ENCODE measurements at places on chromosomes 5 and 9.

GRCh38 chr5:178502401-178503100, 87.6 kb downstream of the COL23A1 start:
- no peak for DNase-seq

DNA sequence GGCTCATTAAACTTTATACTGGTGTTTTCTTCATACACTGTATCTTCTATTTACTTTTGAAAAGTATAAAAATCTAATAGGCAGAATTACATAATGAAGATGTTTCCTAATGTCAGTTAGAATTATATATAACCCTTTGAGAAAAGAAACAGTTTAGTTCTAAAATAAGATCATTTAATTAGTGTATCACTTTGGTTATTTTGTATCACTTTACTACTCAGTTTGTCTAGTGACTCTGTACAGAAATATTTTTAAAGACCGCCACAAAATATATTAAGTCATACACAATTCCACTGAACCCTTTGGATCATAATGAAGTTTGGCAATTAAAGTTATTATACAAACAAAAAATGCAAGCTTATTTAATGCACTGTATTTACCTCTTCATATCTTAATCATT, 15.0 kb downstream of the RFX3 start:
- DNase-seq, result no peak

- DNase-seq, result no peak
Observed at GRCh38 chr5:111545031-111545430, 32.7 kb upstream of the STARD4 start.

DNA sequence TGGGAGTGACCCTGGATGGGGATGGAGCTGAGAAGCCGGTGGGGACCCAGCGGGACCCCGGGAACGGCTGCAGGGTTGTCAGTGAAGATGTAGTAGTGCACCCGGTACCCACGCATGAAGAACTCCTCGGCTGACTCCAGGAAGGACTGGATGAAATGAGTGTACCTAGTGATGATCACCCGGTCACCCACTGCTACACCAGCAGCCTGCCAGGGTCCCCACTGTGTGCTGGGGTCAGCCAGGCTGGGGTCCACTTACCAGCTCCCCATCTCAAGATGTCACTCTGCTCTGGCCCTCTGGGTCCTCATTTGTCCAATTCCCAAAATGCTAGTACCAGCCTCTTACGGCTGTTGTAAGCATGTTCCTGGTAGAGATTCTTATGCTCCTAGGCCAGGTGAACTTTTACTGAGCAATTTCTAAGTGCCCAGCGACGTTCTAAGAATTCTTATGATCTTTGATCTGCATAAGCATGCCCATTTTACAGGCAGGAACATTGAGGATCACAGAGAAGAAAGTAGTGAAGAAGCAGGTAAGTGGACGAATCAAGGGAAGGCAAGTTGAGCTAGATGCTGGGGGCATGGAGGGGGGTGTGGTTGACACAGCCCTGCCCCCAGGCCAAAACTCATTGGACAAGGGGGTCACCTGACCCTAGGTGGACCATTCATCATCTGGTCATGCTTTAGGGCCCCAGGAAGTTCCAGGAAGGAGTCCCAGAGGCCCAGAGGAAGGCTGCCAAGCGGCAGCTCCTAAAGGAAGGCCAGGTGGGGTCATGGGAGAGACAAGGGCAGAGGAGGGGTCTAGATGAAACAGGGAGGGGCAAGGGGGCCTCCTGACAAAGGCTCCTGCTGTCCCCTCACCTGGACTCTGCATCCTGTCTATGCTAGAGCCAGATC, 9.4 kb downstream of the GBGT1 start:
- no peak for DNase-seq

Measured in NCI-H1105 (cell line).